GM12892 (cell line): ENCODE measurements at places on chromosomes 12 and 14.

GRCh38 chr12:87930627-87931026 is 98.6 kb downstream of the C12orf50 start:
- no peak for DNase-seq

DNA sequence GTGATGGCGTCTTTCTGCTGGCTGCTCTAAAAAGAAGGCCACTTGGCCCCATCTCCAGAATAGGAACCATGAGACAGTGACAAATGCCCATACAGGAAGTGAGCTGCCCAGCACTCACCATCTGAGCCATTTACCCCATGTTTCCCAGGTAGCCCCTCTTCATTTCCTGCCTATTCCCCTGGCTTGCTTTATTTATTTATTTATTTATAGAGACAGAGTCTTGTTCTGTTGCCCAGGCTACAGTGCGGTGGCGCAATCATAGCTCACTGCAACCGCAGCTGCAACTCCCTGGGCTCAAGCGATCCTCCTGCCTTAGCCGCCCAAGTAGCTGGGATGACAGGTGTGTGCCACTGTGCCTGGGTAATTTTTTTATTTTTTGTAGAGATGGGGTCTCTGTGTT is 71.2 kb downstream of the RIN3 start:
- DNase-seq: no peak

DNA sequence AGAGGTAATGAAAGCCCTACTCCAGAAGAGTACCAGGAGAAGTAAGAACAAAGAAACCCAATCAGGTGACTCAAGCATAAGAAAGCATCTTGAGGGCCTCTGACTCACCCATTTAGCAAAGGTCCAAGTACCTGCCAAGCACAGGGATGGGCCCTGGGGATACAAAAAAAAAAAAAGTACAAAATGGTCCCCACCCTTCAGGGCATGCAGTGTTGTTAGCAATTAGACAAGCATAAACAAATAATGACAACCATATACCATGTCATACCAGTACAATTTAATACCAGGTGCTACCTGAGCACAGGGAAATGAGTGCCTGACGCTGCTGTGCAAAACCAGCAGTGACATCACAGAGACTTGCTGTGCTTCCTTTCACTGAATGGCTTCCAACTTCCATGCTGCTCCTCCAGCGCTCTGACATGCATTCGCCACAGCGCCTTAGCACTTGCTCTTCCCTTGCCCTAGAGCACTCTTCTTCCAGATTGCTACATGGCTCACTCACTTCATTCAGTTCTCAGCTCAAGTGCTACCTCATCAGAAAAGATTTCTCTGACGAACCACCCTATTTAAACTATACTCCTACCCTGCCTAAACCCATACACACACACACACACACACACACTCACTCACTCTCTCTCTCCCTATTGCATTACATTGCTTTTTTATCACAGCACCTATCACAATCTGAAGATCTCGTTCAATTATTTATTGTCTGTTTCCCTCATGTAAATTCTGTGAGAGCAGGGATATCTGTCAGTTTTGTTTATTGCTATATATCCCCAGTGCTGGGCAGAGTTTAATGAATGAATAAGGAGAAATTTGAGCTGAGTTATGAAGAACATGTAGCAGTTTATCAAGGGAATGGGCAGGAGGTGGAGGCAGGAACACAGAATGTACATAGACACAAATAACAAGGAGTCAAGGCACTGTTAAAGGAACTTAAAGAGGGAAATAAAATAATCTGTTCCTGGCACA is 12.9 kb upstream of the EPS8 start:
- no peak for DNase-seq

- no peak for DNase-seq
These were observed 48.2 kb upstream of the PLXNC1 start for GRCh38 chr12:94100211-94100627.

- DNase-seq: no peak
These were observed 20.9 kb downstream of the KMT2D start for GRCh38 chr12:49039421-49040363.

DNA sequence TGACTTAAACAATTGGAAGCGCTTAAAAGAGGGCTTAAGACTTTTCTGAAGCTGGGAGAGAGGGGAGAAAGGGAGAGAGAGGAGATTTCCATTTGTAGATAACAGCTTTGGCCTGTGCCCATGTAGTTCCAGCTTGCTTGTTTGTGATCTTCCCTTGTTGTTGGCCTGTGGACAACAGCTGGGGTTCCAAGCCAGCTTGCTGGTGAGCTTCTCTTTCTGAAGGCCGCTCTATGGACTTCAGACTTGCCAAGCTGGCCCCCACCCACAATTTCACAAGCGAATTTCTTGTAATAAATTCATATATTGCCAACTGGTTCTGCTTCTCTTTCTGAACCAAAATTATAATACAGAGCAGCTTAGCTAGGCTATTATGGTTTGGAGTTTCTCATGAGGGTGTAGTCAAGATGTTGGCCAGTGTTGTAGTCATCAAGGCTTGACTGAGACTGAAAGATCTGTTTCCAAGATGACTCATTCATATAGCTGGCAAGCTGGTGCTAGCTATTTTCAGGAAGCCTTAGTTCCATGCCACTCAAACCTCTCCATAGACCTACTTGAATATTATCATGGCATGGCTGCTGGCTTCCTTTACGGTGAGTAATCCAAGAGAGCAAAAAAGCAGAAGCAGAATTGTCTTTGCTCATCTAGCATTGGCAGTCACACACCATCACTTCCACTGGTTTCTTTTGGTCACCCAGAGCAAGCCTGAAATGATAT is 89.4 kb downstream of the ATP23 start:
- no peak for DNase-seq

DNA sequence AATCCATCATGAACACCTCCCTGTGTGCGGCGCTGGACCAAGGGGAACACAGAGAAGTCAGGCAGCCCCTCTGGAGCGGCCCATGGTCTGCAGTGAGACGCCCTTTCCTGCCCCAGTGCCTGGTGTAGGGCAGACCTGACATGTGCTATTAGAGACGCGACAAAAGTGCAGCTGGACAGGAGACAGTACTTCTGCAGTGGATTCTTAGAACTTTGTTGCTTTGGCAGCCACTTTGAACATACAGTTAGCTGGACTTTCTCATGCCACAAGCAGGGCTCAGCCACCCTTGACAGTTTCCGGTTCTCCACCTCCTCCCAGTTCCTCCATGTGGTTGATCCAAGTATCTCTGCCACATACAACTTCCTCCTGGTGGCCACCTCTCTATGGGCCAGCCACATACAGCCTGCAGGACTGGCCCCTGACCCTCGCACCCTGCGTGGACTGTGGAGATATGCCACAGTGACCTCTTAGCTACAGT is 45.9 kb downstream of the LGMN start:
- DNase-seq: no peak

DNA sequence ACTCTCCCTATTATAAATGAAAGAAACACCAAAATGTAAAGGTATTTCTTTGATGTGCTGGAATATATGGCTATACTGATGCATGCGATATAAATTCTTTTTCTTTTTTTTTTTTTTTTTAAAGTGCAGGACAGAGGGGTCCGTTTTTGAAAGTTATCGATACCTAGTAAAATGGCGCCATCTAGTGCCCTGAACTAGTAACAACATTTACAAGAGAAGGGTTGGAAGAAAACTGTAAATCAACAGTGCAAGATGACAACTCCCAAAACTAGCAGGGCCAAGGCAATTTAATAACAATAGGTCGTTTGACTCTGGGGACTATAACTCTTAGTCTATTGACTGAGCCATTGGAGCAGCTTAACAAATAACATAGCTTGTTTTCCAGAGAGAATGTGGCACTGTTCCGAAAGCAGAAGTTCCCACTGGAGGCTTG is 137.7 kb downstream of the SPTSSA start:
- DNase-seq: no peak

DNA sequence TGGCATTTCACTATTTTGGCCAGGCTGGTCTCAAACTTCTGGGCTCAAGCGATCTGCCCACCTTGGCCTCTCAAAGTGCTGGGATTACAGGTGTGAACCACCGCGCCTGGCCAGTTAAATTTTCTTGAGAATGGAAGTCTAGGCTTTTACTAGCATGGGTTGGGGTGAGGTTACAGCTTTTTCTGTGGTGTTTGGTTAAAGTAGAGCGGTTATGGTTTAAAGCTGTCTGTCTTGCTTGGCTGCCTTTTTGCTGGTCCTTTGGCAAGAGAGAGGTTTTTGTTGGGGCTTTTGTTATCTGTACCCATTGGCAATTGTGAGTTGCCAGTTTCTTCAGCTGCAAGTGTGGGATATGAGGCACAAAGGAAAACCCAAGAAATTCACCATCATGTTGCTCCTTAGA is 84.1 kb downstream of the BRMS1L start:
- no peak for DNase-seq

- no peak for DNase-seq
These were observed 25.8 kb upstream of the TMCC3 start for GRCh38 chr12:94676031-94676641.

- no peak for DNase-seq
These were observed 94.0 kb downstream of the TBX5 start for GRCh38 chr12:114311974-114312373.

- DNase-seq: no peak
These were observed 830.0 kb upstream of the NOVA1 start for GRCh38 chr14:27427796-27428195.

GRCh38 chr14:31124197-31124596 is 83.4 kb downstream of the HECTD1 start:
- DNase-seq: no peak
